Mesenteric fat pad (tissue), 1 donor: ENCODE measurements at places on chromosomes 4 and X. TPM values are rescaled to one million over a fixed set of nuclear protein-coding genes. Genes with fewer than 3 reads are reported as not detected.

Gene HTN1
- total RNA-seq: not detected

Gene MGAT4D
- not detected for total RNA-seq

Gene RENBP
- 34.5 TPM for total RNA-seq

Gene TRIM75
- not detected for total RNA-seq

Gene GABRA4
- total RNA-seq: not detected

Gene DUX4
- not detected for total RNA-seq

Gene CCNG2
- 28.6 TPM for total RNA-seq

Gene GRIA3
- total RNA-seq: 0.71 TPM

Gene CFAP99
- total RNA-seq: not detected

Gene CLCN3
- total RNA-seq: 28.7 TPM

Gene PNMA6F
- total RNA-seq: not detected

Gene HGFAC
- total RNA-seq: not detected

Gene BEX4
- 17.0 TPM for total RNA-seq

Gene BEX5
- total RNA-seq: 1.2 TPM

Gene RASGEF1B
- 32.5 TPM for total RNA-seq

Gene DOK7
- not detected for total RNA-seq
